ENCODE measurements at places on chromosomes 1 and 21.

GRCh38 chr21:29077651-29078090, 4.2 kb upstream of the CCT8 start:
- DNase-seq, result peak; percentile 79

DNA sequence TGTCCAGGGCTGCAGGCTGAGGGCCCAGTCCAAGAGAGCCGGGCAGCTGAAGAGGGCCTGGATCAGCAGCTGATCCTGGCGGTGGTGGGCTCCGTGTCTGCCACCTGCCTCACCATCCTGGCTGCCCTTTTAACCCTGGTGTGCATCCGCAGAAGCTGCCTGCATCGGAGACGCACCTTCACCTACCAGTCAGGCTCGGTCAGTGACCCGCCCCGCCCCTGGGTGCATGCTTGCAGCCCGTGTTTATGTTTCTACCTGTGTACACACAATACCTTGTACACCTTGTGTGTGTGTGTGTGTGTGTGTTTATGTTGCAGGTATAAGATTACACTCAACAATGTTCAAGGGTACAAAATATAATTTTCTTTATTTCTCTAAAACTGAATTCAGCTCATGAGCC, 13.0 kb downstream of the TIE1 start:
- DNase-seq, result no peak

DNA sequence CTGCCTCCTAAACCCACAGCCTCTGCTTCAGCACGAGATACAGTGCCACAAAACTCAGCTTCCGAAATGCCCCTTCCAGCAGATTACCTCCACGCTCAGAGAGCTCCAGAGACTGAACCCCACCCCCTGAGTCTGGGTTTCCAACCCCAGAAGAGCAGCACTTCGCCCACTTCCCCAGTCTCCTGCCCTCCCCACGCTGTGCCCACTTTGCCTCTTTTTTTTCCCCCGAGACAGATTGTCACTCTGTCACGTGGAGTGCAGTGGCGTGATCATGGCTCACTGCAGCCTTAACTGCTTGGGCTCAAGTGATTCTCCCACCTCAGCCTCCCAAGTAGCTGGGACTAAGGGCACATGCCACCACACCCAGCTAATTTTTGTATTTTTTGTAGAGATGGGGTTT, 10.1 kb downstream of the ICMT start:
- no peak for DNase-seq

- no peak for DNase-seq
Observed at GRCh38 chr1:57963581-57963980, 539.7 kb upstream of the DAB1 start.

- no peak for DNase-seq
Observed at GRCh38 chr1:220498188-220498587, 29.7 kb upstream of the MARK1 start.

DNA sequence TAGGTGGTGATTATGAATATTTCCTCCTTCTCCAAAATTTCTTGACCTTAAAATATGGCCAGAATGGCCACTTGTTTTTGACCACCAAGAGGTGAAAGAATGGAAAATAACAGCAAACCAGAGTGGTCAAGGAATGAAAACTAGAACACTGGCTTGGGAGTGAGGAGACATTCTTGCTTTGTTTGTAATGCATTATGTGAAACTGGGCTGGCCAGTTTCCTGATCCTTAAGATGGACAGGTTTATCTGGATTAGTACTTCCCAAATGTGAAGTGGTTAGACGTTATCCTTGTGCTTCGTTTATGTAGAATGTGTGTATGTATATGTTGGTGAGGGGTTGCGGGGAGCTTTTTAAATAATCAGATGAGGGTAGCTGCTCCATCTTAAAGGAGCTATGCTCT, 12.8 kb downstream of the PLA2G4A start:
- no peak for DNase-seq

DNA sequence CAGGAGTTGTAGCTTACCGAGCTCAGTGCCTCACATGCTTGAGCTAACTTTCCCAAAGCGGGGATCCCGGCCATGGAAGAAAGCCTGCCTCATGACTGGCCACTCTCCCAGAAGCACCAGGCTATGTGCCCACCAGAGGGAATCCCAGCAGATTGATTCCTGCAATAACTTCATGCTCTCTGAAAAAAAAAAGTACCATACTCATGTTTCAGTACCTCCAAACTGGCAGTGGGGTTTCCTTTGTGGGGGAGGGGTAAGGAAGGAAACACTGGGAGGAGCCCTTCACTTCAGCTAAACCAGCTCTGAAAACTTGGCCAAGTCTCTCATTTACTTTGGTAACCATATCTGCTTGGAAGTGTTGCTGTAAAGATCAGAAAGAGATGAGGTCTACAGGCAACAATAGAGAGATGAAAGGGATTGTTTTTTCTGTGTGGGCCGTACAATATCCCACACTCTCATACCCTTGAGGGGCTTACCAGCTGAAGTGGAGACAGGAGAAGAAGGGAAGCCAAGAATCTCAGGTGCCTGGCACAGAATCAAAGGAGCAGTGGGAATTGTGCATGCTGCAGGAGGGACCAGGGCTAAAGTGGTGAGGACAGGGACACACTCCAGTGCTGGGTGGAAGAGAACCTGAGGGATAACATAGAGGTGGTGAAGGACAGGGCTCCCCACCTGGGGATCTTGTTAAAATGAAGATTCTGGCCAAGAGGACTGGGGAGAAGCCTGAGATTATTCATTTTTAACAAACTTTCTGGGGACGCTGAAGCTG, 42.4 kb upstream of the TACSTD2 start:
- DNase-seq, result peak; percentile 53

DNA sequence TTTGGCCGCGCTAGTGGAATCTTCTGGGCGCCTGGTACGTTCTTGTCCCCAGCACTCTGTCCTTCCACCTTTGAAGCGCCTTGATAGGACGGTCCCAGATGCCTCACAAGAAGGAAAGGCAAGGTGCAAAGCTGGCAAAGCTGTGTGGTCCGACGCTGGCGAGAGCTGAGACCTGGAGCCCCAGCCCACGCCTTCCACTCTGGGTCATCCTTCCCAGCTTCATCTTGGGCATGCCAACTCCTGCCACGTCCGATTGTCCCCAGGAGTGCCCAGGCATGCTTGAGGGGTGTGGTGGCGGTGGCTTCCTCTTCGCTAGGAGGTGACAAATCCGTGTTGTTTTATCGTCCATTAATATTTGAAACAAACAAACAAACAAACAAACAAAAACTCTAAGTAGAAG, 123.9 kb upstream of the DPYD start:
- no peak for DNase-seq

- DNase-seq, result peak; percentile 24
Observed at GRCh38 chr1:174204697-174205308, 45.5 kb downstream of the RABGAP1L start.

DNA sequence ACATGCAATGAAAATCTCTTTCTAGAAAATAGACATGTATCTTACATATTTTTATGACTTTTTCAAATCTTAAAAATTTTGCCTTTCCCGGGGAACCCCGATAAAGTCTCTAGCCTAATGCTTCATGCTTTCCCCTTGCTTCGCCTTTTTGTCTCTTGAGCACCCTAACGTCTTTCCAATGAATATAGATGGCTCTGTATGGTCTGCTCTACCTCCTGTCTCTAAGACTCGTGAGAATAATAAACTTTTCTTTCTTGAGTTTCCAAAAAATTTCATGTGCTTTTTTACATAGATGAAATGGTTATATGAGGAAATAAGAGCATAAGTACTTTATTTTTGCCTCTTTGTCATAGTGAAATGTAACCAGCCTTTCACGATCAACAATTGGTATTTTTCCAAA, 202.6 kb downstream of the PDE4B start:
- DNase-seq, result no peak

DNA sequence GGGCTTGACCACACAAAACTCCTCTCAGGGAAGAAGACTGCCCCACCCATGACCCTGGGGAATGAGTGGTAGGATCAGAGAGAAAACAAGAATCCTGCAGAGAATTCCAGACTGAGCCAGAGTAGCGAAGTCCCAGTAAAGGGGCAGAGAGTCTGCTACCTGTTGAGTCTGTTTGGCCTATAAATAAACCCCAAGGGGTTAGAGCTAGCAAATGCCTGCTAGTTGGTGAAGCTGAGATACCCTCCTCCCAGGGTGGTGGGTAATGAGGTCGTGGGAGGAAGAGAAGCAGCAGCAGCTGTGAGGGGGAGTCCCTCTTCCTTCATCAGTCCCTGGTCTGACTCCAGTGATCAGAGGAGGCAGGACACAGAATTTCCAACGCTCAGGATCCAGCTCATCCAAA, 2.5 kb downstream of the TRAF3IP3 start:
- no peak for DNase-seq

DNA sequence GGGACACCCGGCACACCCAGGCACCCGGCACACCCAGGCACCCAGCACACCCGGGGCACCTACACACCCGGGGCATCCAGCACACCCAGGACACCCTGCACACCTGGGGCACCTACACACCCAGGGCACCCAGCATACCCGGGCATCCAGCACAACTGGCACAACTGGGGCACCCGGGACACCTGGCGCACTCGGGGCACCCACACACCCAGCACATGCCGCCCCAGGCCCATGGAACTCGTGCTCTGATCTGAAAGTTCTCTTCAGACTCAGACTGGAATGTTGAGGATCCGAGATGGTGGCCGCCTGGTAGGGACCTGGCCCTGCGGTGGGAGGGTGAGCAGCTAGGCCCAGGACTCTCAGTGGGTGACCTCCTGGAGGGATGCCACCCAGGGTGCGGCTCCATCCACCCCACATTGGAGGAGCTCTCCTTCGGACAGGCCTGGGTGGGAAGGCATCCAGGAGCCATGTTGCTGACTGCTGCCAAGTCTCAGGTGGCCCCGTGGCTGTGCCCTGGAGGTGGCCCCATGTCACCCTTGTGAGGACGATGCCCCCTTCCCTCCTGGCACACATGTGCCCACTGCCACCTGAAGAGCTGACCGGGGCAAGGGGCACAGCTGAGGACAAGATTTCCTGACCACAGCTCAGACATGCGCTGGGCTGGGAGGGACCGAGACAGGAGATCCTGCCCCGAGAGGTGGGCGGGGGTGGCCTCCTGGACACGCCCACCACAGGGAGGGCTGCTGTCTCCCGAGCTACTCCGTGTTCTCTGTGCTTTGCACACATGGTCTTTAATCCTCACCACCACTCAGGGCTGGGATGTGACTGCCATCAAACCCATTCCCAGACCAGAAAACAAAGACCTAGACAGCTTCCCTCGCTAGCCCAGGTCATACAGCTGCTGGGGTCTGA, 37.0 kb downstream of the UBE2G2 start:
- peak; percentile 20 for DNase-seq

GRCh38 chr1:113488576-113489177, 98.4 kb downstream of the MAGI3 start:
- DNase-seq, result peak; percentile 2
